ENCODE measurements at places on chromosomes 11 and 22. TPM values are rescaled to one million over a fixed set of nuclear protein-coding genes. Genes with fewer than 3 reads are reported as not detected.
A peak's percentile ranks its signal among the peaks of the same experiment; 100 is the strongest.

DNA sequence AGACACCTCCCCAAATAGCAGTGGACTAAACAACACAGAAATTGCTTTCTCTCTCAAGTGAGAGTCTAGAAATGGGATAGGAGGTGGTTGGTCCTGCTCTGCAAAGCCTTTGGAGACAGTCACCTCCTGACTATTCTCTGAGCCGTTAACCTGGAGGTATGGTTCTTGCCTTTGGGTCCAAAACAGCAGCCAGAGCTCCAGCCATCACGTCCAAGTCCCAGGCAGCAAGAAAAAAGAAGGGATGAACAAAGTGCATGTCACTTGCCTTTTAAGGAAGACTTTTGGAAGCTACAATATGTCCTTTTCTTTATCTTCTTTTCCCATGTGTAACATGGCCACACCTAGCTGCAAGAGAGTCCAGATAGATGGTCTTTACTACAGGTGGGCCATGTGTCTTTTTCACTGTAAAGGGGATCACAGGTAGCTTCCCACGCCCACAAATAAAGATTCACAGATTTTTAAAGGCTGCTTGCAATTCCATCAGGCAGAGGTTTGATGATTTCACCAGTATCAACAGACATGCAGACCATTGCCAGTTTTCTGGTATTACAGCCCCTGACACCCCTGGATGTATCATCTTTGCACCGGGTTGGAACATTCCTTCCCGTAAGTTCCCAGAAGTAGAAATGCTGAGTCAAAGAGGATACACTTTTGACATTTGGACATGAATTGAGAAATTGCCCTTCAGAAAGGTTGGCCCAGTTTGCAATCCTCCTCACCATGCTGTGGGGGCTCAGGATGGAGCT lies 66.0 kb downstream of the MYEOV start:
- no peak overlapping the region for H3K4me3 ChIP-seq
- no peaks in the 10 kb centered on the region for H3K36me3 ChIP-seq
- H3K4me1 ChIP-seq = no peaks in the 10 kb centered on the region
- no peak for DNase-seq

The RIMBP3B gene
- 0.17 TPM for polyA plus RNA-seq

DNA sequence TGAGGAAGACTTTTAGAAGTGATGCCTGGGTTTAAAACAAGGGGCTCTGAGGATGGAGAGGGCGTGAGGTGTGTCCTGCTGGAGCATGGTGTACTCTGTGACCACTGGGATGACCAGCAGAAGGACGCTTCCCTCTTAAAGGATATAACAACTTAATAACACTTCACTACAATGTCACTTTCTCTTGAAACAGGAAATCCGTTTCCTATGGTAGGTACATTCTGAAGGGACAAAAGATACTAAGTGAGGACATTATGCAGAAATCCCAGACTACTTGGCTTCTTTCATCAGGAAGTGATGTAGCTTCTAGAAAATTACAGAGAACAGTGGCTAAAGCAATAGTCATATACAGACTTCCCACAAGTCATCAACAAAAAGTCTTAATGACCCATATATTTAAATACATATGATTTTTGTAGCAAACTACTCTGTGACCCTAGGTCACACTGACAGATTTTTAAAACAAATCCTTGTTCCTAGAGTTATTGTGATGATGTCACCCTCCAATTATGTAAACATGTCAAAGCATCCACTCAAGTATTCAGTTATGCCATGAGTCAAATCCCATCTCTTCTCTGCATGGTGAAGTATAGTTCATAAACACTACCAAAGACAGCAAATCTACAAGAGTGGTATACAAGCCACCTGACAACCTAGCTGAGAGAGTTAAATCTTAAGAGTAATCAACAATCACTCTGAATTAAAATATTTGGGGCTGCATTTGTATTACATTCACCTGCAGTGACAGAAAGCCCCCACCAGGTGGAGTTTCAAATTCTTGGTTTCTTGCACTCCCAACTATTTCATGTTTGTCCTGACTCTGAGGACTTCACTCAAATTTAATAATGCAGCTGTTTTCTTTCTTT lies 32.8 kb downstream of the PITPNB start:
- H3K4me1 ChIP-seq = no peaks in the 10 kb centered on the region
- peak; percentile 27 for DNase-seq
- no peaks in the 10 kb centered on the region for H3K27me3 ChIP-seq
- no peak overlapping the region for H3K4me3 ChIP-seq

The CELSR1 gene
- polyA plus RNA-seq = not detected

DNA sequence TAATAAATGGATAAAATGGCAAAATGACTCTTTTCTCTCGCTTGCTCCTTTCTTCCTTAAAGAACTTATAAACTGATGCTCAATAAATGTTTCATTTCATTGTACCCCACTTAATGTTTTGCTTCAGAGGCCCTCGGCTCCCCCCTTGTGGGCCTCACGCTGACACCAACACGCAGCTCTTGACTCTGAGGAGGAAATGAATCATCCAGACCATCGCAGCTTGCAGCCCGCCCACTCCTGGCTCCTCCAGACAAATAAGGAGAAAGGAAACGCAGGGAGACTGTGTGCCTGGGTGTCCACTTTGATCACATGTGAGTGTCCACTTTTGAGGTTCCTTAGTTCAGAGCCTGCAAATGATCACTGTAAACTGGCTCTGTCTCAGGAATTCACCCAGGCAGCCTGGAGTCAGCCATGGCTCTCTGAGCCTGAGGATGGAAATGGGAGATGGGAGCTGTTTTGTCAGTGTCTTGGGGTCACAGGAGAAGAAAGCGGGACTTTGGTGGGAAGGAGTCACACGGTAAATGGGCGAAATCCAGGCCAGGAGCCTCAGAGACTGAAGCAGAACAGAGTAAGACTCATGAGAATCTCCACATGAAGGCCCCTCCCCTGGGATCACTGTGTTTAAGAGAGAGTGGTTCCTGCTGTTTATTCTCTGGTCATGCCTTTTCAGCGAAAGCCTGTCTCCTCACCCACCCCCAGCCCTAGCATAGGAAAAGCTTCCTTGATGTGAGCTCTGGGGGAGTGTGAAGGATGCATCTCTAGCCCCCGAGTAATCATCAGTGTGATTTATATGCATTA lies 96.5 kb downstream of the CWC15 start:
- H3K27me3 ChIP-seq = no peaks in the 10 kb centered on the region
- H3K4me3 ChIP-seq = no peak overlapping the region
- DNase-seq = peak; percentile 67
- H3K27ac ChIP-seq = no peak overlapping the region
- H3K36me3 ChIP-seq = no peaks in the 10 kb centered on the region
- H3K4me1 ChIP-seq = peaks cover 12% of the 10 kb centered on the region

GRCh38 chr11:13958641-13959400 lies 3.7 kb upstream of the SPON1 start:
- no peaks in the 10 kb centered on the region for H3K36me3 ChIP-seq
- H3K4me3 ChIP-seq = no peak overlapping the region
- H3K4me1 ChIP-seq = no peaks in the 10 kb centered on the region
- H3K27ac ChIP-seq = no peak overlapping the region
- H3K27me3 ChIP-seq = peaks cover 43% of the 10 kb centered on the region

DNA sequence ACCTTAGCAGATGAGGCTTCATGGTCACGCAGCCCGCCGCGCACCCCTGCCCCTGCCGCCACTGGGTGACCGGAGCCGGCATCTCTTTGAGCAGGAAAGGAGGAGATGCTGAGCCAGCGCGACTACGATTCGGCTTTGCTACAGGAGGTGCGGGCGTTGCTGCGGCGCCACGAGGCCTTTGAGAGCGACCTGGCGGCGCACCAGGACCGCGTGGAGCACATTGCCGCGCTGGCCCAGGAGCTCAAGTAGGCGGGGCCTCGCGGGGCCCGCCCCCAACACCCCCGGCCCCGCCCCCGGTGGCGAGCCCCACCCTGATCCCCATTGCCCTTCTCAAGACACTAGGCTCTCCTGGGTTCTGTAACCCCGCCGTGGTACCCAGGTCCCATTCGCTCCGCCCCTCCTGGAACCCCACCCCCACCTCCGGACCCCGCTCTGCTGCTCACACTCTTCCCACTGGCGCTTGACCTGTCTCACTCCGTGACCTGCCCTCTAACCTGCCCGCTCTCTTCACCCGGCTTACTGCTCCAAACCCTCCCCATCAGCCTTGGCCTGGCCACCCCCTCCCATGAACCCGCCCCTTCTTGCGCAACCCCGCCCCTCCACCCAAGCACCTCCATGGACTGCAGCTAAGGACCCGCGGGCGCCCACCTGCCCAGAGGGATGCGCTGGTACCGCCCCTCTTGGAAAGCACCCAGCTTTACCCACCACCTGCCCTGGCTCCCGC lies 9.1 kb downstream of the CTSF start:
- H3K4me1 ChIP-seq = no peaks in the 10 kb centered on the region
- H3K27me3 ChIP-seq = peaks cover 19% of the 10 kb centered on the region
- no peaks in the 10 kb centered on the region for H3K36me3 ChIP-seq
- no peak for DNase-seq
- H3K4me3 ChIP-seq = no peak overlapping the region
